ENCODE measurements at places on chromosomes 6 and 20.
A peak's percentile ranks its signal among the peaks of the same experiment; 100 is the strongest.

DNA sequence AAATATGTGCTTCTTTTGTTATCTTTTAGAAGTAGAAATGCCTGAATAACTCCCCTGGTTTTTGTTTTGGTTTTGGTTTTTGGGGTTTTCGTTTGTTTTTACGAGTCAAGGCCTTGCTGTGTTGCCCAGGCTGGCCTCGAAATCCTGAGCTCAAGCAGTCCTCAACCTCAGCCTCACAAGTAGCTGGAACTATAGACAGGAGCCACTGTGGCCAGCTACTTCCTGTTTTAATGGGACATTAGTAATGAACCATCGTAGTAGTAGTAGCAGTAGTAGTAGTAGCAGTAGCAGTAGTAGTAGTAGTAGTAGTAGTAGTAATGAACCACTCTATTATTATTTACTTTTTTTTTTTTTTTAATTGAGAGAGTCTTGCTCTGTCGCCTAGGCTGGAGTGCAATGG is 66.0 kb downstream of the UBR2 start:
- DNase-seq: no peak

DNA sequence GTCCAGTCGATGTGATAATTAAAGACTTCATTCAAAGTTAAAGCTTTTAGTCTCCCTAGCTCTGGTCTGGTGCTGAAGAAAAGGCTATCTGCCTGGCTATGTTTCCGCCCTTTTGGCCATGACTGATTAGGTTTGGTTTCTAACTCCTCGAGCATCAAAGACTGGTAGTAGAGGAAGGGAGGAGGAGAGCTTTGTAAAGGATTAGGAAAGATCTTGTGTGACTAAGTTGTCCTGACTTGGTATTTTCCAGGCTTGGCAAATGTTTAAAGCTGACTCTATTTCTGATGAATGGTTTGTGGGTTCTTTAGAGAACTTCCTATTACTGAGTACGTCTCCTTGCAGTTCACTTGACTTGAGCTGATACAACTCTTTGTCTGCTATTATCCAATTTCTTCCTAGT is 312.9 kb downstream of the GJA1 start:
- peak; percentile 26 for DNase-seq

- peak; percentile 81 for DNase-seq
Measured at GRCh38 chr6:119308048-119308570, 41.5 kb downstream of the MAN1A1 start.

GRCh38 chr6:70336996-70337742 is 34.3 kb upstream of the COL9A1 start:
- DNase-seq: no peak

DNA sequence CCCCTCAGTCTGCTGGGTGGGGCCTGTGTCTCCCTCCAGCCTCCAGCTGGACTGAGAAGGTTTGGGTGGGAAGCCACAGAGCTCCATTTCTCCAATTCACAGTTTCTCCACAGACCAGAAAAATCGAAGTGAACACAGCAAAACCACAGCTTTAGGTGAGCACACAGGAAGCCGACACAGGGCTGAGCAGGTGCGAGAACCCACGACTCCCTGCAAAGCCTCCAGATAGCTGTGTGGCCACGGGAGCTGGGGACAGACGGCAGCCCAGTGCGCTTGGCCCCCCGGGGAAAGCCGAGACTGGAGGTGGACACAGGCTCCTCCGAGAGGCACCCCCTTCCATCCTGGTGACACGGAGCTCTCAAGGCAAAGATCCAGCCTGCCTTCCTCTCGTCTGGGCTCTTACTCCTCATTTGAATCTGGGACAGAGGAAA is 29.0 kb upstream of the MPC1 start:
- no peak for DNase-seq

- no peak for DNase-seq
Measured at GRCh38 chr20:59044295-59044694, 1.7 kb upstream of the PRELID3B start.

DNA sequence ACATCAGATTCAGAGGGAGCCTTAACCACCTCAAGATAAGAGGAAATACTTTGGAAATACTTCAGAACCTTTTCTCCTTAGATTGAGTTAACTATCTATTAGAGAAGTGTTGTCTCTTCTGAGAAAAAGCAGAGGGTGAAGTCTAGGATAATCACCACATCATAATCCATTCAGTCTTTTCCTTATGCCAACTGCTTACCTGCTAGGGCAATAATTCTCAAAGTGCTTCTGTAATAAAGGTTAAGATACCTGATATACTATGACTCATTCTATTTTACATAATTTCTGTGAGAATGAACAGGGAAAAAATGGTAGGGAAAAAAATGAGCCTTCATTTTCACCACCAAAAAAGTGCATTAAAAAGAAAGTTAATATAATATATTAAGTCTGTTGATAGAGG is 70.1 kb upstream of the LOC128125822 start:
- DNase-seq: no peak

DNA sequence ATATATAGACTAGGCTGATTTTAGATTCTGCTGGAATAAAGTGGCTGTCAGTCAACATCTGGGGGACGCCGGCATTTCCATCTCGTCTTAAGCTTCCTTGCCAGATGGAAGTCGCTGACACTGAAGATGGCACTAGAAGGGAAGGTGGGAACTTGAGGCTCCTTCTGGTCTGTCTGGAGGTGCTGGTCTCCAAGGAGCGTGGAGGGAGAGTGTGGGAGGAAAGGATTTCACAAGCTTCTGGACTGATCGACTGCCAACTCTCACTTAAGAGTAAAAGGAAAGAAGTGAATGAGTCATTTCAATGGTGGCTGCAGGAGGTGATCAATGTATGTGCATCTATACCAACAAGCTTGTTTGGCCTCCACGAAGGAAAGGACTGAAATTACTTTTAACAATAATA is 40.4 kb downstream of the DUSP22 start:
- peak; percentile 10 for DNase-seq

DNA sequence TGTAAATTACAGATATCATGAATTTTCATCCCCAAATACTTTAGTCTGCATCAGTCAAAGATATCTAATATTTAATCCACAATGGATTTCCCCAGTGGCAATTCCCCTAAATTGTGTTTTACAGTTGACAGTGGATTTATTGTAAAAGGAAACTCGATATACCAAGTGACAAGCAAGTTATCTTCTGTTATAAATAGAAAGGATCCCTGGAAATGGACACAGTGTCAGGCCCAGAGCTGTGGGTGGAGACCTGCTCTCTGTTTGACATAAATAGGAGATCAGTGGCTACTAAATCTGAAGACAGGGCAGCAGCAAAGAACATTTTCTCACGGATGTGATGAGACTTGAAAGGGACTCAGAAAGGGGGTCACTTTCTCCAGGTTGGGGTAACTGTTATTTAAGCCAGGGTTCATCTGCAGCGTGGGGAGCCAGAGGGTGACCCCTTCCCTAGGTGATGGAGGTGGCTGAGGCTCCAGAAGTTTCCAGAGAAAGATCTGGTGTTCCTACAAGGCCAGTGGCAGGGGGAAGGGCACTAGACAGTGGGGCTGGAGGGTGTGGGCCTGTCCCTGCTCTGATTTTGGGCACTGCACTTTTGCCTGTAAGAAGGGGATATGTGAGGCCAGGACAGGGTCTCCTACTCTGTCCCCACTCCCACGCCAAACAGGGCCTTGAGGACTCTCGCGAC is 12.3 kb upstream of the FAM110A start:
- no peak for DNase-seq

GRCh38 chr6:90285042-90285481 is 11.6 kb downstream of the BACH2 start:
- DNase-seq: no peak

DNA sequence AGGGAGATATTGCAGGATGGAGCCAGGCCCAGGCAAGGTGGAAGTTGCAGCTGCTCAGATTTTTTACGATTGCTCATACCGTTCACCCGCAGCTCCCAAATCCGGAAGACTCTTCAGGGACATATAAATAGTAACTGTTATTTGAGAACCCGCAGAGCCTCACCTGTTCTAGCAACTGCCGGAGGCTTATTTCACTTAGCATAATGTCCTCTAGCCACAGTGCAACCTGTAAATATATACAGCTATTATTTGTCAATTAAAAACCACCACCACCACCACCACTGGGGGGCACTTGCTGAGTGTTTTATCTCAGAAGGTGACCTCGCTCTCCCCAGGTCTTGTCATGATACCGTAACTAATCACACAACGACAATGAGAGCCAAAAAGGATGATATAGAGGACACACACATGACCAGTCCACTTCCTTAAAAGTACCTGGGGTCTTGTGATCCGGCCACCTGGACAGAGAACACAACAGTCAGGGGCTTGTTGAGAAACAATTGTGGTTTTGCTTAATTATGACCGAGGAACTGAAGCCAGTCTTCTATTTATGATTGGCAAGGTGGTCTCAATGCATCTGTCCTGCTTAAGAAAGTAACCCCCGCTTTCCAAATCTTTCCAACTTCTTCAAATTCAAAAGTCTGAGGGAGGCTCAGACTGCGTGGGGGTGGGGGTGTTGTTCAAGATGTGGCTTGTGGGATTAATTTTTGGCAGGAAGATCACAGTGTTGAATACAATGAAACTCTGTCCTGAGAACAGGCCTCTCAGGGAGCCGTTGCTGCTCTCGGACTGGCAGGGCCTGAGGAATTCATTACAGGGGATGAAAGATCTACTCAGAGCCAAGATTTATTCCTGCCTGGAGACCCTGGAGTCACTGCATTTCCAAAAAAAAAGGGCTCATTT is 107.7 kb upstream of the PRND start:
- no peak for DNase-seq

GRCh38 chr6:138586638-138587037 is 87.3 kb upstream of the NHSL1 start:
- DNase-seq: no peak

GRCh38 chr20:48431653-48432493 is 395.9 kb downstream of the PREX1 start:
- DNase-seq: no peak

DNA sequence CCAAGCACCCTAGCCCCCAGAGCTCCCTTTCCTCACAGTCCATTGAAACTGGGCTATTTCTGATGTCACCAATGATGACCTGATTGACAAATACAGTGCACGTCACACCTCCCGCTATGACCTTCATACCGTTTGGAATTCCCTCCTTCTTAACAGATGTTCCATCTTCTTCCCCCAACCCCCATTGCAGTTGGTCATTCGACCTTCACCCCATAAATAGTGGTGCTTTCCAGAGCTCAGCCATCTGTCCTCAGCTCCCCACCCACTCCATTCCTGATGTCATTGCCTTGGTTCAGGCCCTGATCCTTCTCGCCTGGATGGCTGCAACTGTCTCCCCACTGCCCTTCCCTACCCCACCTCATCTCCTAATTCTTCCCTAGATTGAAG is 198.5 kb downstream of the SOD2 start:
- no peak for DNase-seq

GRCh38 chr20:39135885-39136544 is 173.9 kb downstream of the DHX35 start:
- DNase-seq: no peak

- DNase-seq: no peak
Measured at GRCh38 chr6:131431718-131432117, 141.3 kb upstream of the ARG1 start.

- no peak for DNase-seq
Measured at GRCh38 chr20:63533871-63534393, 3.2 kb downstream of the PTK6 start.

GRCh38 chr6:118897386-118897785 is 3.4 kb downstream of the ASF1A start:
- no peak for DNase-seq

- DNase-seq: no peak
Measured at GRCh38 chr20:5046656-5047339, 45.5 kb upstream of the SLC23A2 start.

- no peak for DNase-seq
Measured at GRCh38 chr6:98847779-98848538, 13.6 kb downstream of the POU3F2 start.

GRCh38 chr6:19697744-19698290 is 139.4 kb upstream of the ID4 start:
- DNase-seq: peak; percentile 64

DNA sequence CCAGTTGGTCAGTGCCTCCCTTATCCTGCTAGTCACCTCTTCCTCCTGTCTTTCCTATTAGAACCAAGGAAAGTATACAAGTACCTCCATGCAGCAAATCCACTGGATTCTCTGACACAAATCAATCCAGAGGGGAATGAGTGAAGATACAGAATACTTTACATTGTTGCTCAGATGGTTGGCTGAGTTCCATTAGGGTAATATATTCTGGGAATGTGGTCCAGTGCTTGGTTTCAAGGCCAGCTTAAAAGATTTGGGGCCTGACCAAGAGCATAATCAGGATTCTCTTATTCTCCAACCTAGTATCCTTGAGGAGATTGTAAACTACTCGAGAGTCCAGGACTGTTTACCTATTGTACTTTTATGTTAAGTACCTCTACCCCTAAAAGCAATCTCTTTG is 23.0 kb downstream of the CARMIL1 start:
- DNase-seq: no peak

GRCh38 chr6:14711056-14711703 is 534.7 kb upstream of the JARID2 start:
- peak; percentile 82 for DNase-seq

- DNase-seq: no peak
Measured at GRCh38 chr20:57655809-57656155, 35.6 kb upstream of the ZBP1 start.

DNA sequence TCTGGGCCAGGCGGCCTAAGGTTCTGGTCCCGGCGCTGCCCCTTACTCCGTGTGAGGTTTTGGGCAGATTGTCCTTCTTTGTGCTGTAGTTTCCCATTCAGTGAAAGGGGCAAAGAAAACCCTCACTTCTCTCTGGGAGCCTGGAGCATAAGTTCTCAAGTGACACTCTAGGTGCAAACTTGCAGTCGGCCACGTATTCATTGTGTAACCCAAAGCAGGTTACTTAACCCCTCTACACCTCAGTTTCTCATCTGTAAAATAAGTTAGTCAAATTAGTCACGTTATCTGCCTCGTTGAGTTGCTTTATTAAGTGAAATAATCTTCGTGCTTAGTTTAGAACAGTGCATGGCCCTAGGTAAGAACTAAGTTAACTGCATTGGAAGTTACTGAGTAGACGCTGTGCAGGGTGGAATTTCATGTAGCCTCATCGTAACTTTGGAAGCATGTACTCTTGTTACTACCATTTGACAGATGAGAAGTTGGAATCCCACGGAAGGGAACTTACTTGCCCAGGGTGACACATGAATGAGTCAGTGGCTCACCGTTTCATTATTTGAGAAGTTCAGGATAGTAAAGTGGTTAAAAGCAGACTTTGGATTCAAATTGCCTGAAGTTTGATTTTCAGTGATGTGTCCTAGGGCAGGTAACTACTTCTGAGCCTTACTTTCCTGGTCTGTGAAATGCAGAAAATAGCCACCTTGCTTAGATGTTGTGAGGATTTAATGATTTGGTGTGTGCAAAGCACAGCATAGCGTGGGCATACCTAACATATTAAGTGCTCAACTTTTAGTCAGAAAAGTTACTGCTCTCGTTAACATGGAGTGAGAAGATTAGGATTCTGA is 556 bp upstream of the MROH8 start:
- peak; percentile 73 for DNase-seq

GRCh38 chr6:129195643-129196042 is 312.7 kb downstream of the LAMA2 start:
- no peak for DNase-seq

DNA sequence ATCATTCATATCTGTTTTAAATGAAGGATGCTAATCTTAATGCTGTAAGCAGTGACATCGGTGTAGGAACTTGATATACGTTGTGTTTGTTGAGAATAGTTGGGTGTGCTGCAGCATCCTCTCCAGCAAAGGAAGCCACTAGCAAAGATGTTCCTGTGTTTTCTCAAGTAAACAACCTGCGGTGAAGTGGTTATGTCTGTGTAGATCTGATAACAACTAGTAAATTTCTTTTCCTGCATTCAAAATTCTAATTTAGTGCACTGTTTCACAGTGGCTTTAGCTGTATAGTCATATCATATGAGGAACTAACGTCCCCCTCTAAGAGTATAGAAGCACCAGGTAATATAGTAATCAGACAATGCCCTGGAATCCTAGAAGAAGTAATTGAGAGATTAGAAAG is 38.7 kb downstream of the NCOA7 start:
- no peak for DNase-seq

GRCh38 chr20:57612436-57612835 is 7.8 kb downstream of the ZBP1 start:
- no peak for DNase-seq

Measured in HS-5 (cell line).